T follicular helper cell (primary cell): ENCODE measurements at places on chromosomes 5 and 9.

GRCh38 chr9:19186232-19186631 is 44.3 kb upstream of the DENND4C start:
- DNase-seq = no peak

DNA sequence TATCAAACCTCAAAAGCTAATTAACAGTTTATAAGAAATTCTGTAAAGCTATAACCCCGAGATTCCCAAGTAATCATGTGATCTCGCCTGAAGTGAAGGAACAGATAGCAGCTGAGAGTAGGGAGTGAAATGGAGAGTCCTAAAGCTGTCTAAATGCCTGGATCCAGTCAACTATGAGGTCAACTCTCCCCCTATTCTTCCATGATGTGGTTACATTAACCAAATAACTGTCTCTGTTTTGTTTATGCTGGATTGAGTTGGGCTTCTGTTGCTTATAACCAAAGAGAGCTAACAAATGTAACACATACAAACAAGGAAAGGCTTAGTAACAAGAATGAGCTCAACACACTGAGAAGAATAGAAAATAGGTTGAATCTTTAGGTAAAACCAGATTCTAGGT is 41.6 kb downstream of the GKAP1 start:
- no peak for DNase-seq

DNA sequence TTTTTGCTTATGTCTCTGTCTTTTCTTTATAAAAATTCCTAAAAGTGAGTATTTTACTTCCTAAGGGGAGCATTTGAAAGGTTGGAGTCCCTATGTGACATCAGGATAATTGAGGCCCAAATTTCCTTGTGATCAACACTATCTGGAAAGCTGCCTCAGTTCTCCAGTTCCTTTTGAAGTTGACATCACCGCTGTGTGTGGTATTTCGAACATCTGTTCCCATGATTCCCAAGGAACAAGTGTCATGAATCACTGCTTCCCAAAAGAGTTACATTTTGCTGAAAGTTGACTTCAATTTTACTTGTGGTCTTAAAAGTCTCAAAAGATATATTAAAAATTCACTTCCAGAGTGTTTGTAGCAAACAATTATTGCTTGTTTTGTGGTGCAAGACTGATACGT is 452.1 kb upstream of the RGMB start:
- DNase-seq = no peak

- no peak for DNase-seq
Measured at GRCh38 chr9:92159058-92159457, 43.8 kb upstream of the SPTLC1 start.

- DNase-seq = no peak
Measured at GRCh38 chr5:133433641-133434040, 178.7 kb downstream of the FSTL4 start.

DNA sequence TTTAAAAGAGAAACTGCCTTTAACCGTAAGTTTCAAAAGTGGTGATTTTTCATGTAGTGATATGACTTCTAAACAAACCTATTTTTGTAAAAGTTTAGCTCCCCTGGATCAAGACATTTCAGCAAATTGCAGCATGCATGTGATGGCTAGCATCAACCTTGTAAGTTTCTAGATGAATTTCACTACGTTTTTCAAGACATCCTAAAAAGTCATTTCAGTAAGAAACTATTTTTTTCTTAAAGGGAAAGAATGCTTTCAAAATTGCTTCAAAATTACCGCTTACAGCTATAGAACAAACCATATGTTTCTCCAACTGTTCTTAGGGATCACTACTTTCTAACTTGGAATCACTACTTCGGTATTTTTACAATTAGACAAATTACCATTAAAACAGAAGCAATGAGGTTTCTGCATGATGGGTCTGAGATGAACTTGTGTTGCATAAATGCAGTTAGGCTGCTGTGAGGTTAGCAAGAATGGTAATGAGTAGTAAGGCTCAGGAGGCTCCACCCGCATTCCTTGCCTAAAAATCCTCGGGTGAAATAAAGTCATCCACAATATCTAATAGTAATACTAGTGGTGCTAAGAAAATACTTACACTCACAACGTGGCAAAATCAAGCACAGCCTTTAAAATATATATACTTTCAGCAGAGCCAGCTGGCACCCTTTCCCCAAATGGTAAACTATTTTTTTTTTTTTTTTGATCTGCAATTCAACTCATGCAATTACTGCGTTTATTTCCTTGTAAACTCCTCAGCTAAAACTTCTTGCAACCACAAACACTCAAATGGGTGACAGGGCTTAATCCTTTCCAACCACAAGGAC is 53.8 kb downstream of the CDC14B start:
- DNase-seq = no peak

DNA sequence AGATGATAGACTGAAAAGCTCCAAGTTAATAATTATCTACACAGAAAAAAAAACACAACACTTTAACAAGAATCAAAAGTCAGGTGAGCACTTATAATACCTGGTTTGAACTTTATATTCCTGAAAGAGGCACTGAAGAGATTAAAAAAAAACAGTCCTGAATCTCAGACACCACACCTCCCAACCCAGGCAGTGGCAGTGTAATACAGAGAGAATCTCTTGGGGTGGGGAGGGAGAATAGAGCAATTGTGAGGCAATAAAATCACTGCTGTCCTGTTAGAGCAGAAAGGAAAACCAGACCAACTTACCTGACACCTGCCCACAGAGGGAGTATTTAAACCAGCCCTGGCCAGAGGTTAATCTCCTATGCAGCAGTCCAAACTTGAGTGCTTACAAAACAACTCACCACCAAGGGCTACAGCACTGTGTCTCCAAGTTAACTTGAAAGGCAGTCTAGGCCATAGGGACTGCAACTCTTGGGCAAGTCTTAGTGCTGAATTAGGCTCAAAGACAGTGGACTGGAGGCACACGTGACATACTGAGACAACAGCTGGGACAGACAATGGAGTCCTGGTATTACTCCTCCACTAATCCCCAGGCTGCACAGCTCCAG is 54.2 kb downstream of the SLCO4C1 start:
- no peak for DNase-seq
